NCI-H1417 treated with DMSO at 0.1 percent for 48 hours (cell line): ENCODE measurements at places on chromosomes 5 and 9.

- no peak for DNase-seq
Measured at GRCh38 chr9:87109231-87109631, 161.9 kb upstream of the GAS1 start.

DNA sequence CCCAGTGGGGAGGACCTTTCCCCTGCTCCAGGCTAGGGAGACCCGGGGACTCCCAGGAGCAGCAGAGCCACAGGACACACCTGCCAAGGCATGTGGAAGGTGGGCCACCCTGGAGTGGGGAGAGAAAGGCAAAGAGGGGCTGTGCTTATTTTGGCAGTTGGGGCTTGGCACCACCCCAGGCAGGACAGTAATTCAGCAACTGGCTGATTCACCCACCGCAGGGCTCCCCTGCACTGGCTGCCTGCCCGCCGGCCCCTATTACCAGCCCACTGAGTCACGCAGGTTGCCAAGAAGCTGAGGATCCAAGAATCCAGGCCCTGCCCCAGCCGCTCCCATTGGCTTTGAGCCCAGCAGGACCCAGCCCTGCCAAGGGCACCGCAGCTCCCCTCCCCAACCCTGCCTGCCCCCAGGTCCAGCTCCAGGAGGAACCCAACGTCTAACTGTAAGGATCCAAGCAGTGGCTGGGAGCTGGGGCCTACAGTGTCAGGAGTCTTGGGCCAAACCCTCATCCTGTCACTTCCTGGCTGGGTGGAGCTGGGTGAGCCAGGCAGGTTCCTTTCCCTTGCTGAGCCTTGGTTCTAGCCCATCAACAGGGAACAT is 14.2 kb upstream of the RALGDS start:
- no peak for DNase-seq

GRCh38 chr5:102902135-102902448 is 147.0 kb downstream of the PAM start:
- no peak for DNase-seq

DNA sequence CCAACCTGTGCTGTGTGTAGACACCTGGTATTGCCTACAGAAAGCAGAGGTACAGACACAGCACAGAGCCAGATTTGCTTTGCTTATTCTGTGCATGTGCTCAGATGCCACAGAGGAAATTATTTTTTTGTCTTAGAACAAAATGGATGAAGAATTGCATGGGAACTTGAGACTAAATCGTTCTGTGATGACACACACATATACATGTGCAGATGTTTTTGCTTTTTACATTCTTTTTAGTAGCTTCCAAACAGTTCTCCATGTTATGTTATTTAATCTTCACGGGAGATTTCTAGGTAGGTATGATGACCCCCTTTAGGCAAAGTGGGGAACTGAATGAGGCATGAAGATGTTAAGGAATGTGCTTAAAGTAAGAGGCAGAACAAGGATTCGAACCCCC is 221.5 kb upstream of the PANK3 start:
- no peak for DNase-seq

GRCh38 chr9:131193051-131193450 is 67.7 kb downstream of the NUP214 start:
- no peak for DNase-seq

GRCh38 chr5:82884821-82885471 is 192.2 kb downstream of the TMEM167A start:
- no peak for DNase-seq

- no peak for DNase-seq
Measured at GRCh38 chr5:135248801-135249231, 150.2 kb downstream of the MACROH2A1 start.

GRCh38 chr9:125409637-125410521 is 148.3 kb downstream of the GAPVD1 start:
- no peak for DNase-seq

DNA sequence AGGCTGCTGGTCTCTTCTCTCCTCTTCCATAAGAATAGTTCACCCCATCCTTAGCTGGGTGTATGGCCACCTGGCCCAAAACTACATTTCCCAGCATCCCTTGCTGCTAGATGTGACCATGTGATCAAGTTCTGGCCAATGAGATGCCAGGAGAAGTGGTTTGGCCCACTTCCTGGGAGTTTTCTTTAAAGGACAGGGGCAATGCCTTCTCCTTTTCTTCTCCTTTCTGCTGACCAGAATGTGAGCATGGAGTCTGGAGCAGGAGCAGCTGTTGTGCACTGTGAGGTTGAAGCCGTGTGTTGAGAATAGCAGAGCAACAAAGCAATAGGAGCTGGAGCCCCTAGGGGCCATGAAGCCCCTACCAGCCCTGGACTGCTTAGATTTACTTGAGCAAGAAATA is 36.8 kb downstream of the C9orf50 start:
- DNase-seq, result no peak

GRCh38 chr5:111119856-111120255 is 27.7 kb downstream of the WDR36 start:
- DNase-seq, result no peak

DNA sequence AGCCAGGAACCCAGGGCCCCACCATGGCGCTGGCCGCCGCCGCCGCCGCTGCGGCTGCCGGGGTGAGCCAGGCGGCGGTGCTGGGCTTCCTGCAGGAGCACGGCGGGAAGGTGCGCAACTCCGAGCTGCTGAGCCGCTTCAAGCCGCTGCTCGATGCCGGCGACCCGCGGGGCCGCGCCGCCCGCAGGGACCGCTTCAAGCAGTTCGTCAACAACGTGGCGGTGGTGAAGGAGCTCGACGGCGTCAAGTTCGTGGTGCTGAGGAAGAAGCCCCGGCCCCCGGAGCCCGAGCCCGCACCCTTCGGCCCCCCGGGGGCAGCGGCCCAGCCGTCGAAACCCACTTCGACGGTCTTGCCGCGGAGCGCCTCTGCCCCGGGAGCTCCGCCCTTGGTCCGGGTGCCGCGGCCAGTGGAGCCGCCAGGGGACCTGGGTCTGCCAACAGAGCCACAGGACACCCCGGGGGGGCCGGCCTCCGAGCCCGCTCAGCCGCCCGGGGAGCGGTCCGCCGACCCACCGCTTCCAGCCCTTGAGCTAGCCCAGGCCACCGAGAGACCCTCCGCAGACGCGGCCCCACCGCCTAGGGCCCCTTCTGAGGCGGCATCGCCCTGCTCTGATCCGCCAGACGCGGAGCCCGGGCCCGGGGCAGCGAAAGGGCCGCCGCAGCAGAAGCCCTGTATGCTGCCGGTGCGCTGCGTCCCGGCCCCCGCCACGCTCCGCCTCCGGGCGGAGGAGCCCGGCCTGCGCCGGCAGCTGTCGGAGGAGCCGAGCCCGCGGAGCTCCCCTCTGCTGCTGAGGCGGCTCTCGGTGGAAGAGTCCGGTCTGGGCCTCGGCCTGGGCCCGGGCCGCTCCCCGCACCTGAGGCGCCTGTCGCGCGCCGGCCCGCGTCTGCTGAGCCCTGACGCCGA is 749 bp downstream of the SOWAHA start:
- DNase-seq, result no peak

DNA sequence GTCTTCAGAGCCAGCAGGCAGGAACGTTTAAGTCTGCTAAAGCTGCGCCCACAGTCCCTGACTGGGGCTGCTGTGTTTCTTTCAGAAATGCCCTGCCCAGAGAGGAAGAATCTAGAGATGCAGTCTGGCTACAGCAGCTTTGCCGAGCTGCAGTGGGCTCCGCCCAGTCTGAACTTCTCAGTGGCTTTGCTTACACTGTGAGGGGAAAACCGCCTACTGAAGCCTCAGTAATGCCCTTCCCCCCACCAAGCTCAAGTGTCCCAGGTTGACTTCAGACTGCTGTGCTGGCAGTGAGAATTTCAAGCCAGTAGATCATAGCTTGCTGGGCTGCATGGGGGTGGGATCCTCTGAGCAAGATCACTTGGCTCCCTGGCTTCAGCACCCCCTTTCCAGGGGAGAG is 78.4 kb downstream of the SREK1 start:
- DNase-seq, result no peak

- DNase-seq, result no peak
Measured at GRCh38 chr5:36066540-36067210, at the start of gene UGT3A2. Gene UGT3A2, minus strand, starts transcription at chr5:36066882. Its CDS starts 93 bp downstream, at chr5:36066789.

DNA sequence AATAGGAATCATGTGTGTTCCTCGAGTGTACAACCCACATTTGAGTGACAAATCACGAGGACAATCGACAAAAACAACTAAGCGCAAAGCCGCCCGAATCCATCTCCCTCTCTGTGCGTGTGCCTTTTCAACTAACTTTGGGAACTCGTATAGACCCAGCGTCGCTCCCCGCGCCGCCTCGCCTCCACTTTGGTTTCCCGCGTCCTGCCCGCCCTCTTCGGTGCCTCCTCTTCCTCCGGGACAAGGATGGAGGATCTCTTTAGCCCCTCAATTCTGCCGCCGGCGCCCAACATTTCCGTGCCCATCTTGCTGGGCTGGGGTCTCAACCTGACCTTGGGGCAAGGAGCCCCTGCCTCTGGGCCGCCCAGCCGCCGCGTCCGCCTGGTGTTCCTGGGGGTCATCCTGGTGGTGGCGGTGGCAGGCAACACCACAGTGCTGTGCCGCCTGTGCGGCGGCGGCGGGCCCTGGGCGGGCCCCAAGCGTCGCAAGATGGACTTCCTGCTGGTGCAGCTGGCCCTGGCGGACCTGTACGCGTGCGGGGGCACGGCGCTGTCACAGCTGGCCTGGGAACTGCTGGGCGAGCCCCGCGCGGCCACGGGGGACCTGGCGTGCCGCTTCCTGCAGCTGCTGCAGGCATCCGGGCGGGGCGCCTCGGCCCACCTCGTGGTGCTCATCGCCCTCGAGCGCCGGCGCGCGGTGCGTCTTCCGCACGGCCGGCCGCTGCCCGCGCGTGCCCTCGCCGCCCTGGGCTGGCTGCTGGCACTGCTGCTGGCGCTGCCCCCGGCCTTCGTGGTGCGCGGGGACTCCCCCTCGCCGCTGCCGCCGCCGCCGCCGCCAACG is at the start of gene GPR150:
GPR150 (plus strand) TSS at position 58 of the 840 bp plus-strand sequence; CDS start at position 247, 189 bp downstream.
- no peak for DNase-seq

- no peak for DNase-seq
Measured at GRCh38 chr9:120791161-120791560, 2.1 kb downstream of the FBXW2 start.

DNA sequence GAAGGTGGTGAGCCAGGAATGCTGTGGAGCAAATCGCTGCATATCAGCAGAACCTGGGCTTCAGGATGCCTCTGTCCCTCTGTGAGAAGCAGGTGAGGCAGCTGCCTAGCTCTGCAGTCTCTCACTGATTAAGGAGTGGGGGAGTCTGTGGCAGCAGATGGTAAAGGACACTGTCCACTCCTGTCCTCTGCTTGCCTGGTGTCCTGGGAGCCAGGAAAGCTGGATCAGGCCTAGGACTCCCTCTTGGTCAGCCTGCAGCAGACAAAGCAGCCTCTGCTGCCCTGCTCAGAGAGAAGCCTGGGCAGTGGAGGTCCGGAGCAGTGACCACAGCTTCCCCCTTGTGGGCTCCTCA is 214.7 kb downstream of the HSPA4 start:
- no peak for DNase-seq

- no peak for DNase-seq
Measured at GRCh38 chr5:74391410-74391809, 249.1 kb downstream of the ENC1 start.

- DNase-seq, result no peak
Measured at GRCh38 chr5:68928617-68929302, 165.1 kb upstream of the SLC30A5 start.
